ENCODE measurements at places on chromosomes 13 and 19.

GRCh38 chr19:6125571-6125989 is 9.9 kb upstream of the ACSBG2 start:
- ATAC-seq, result no peak

GRCh38 chr19:56637976-56638555 is 4.9 kb upstream of the SMIM17 start:
- peak; percentile 64 for ATAC-seq

DNA sequence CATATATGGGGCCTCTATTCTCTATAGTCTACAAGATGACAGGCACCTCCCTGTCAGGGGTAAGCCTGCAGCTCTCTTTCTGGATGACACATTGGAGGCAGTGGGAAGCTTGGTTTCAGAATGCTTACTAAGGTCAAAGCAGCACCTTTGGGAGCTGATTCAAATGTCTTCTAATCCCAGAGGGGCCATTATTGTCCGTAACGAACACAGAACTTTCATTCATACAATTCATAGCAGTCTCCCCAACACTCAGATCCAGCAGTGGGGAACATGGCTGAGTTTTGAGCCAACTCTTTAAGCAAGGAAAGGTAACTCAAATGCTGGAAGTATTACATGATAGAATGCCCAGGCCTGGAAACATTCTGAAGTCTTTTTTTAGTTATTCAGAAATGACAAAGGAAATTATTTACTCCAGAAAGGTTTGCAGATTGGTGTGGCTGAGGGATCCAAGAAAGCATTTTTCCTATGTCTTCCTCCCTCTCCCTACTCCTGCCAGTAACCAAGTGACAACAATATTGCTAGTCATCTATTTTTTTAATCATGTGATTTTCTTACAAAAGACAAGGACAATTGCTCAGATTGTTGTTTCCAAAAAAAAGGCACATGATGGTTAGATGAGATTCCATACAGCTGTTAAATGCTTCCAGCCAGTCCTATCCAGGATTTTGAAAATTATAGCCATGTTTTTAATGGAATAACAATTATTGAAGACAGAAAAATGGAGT is 118.7 kb downstream of the FOXO1 start:
- ATAC-seq, result no peak

DNA sequence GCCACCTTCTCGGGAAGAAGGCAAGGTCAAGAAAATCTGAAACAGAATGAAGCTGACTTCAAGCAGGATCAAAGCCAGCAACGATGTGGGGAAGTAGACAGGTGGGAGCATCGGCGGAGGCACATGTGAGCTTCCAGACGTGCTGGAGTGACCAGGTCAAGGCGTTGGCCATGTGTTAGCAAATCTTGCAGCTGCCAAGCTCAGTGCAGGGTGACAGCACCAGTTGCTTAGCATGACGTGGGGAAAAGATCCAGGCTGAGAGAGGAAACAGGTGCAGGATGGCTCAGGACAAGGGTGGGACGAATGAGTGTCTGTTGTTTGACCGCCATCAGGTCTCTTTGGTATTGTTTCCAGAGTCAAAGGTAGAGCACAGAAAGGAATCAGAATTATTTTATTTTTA is 92.3 kb downstream of the TNFSF13B start:
- no peak for ATAC-seq

DNA sequence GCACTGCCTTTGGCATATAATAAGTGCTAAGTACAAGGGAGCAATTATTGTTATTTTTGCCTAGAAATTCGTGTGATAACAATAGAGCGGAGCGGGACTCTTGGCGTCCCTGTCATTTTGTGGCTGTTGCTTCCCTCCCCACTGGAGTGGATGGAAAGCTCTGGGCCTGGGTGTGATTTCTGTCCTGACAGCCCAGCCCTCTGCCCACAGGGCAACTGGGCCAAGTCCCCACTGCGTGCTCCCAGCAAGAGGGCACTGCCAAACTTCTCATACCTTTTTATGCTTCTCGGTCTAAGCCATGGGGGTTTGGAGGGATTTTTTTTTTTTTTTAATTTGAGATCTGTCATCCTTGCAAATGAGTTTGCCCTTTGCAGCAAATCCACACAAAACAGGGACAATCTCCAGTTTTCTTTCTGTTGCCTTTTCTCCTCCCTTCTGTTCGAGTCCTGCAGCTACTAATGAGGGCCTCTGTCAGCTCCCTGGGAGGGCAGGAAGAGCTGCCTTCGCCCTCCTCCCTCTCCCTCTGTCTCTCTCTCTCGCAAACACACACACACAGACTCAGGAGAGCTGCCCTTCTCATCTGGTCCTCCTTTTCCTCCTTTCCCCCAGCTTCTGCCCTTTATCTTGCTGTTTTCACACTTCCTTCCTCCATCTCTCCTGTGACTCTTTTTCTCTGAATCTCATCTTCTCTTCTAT is 103.9 kb downstream of the DNAJC15 start:
- peak; percentile 56 for ATAC-seq

Measured in motor neuron (in vitro differentiated cells).